ENCODE measurements at places on chromosomes 6 and 20. TPM values are rescaled to one million over a fixed set of nuclear protein-coding genes. Genes with fewer than 3 reads are reported as not detected.

Gene ZBTB24
- 3.0 TPM for polyA plus RNA-seq

DNA sequence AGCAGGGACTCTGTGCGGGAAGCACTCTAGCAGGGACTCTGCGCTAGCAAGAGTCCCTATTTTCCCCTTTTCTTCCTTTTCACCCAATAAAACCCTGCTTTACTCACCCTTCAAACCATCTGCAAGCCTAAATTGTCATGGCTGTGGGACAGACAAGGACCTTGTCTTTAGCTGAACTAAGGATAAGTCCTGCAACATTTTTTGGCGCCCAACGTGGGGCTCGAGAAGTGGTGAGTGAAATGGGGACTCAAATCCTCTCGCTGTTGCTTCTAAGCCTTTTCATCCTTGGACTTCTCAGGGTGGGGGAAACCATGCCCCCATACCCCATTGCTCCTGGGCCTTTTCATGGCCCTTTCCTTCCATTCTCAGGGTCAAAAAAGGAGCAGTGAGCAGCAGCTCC lies 46.4 kb downstream of the IMPG1 start:
- H3K36me3 ChIP-seq = no peaks in the 10 kb centered on the region
- H3K27ac ChIP-seq = no peak overlapping the region
- H3K4me3 ChIP-seq = no peak overlapping the region
- H3K4me1 ChIP-seq = no peaks in the 10 kb centered on the region
- no peaks in the 10 kb centered on the region for H3K27me3 ChIP-seq

- H3K27ac ChIP-seq = no peak overlapping the region
- H3K36me3 ChIP-seq = no peaks in the 10 kb centered on the region
- H3K27me3 ChIP-seq = no peaks in the 10 kb centered on the region
- H3K4me1 ChIP-seq = no peaks in the 10 kb centered on the region
- no peak for DNase-seq
Measured at GRCh38 chr6:101011186-101011585, 130.1 kb upstream of the ASCC3 start.

DNA sequence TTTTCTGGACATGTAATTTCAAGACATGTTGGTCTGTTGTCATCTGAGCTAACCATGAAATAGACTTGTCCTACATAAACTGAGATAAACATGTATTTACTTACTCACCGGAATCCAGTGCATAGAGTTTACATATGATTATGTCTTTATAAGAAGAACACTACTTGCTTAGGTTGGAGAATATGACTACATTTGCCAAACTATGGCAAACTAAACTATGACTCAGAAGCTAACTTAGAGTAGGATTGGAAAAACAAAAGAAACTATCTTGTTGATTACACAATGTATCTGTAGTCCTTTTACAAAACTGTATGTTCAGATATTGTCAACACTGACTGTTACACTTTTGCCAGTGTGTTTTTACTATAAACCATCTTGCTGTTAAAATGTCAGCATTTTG lies 113.3 kb downstream of the CRYBG1 start:
- no peak for DNase-seq
- H3K4me1 ChIP-seq = peaks cover 41% of the 10 kb centered on the region
- H3K27ac ChIP-seq = peak overlapping the region; percentile 52
- no peaks in the 10 kb centered on the region for H3K36me3 ChIP-seq

Gene SALL4
- polyA plus RNA-seq = 0.45 TPM

Gene SLC22A3
- 1.8 TPM for polyA plus RNA-seq

DNA sequence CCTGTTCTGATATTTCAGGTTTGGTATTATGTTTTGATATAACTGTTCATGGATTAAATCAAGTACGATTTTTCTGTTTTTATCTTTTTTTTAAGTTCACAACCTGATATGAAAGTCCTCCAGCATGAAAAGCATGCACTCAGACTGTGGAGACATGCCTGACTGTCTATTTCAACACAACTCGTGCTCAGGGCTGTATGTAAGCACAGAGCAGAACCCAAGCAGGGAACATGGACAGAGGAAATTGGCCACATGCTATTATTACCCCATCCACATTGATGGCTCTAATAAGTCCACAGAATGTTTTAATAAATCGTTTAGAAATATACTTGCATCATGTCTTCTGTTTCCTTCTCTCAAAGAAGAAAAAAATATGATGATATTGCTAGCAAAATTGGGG lies 730.4 kb downstream of the C6orf118 start:
- no peak for DNase-seq
- H3K27ac ChIP-seq = no peak overlapping the region
- no peaks in the 10 kb centered on the region for H3K4me1 ChIP-seq
- H3K4me3 ChIP-seq = no peak overlapping the region

Gene GSTA3
- not detected for polyA plus RNA-seq

Data from keratinocyte (primary cell).